ENCODE measurements at places on chromosomes 1 and 21. TPM values are rescaled to one million over a fixed set of nuclear protein-coding genes. Genes with fewer than 3 reads are reported as not detected.

DNA sequence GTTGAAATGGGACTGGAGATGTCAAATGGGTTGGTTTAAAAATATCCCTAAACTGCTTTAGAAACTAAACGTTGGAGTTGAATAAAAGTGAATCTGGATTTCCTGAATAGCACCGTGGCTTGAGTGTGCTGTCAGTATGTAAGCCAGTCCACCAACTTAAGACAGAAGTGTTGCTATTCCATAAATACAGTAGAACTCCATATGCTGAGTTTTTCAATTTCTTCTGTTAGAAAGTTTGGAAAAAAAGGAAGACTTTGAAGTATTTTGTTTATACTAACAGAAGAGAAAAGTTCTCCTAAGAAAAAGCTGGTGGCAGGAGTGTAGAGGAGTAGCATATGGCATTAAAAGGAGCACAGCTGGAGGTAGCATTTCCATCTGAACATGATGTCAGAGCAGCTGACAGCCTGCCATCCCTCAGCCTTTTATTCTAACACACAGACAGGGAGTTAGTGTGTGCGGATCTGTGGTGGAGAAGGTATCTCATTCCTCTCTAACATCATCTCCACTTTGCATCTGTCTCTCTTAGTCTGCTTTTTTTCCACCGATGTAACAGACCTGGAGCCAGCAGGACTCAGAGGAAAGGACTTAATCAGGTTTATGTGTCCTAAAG lies at the start of gene ZBTB18:
TSS of gene ZBTB18 (plus strand) at position 449 of the 610 bp plus-strand sequence. CDS start at position 598, 149 bp downstream.
- peak; percentile 42 for DNase-seq

- no peak for DNase-seq
Observed at GRCh38 chr1:39321979-39322378, 117.5 kb downstream of the MACF1 start.

DNA sequence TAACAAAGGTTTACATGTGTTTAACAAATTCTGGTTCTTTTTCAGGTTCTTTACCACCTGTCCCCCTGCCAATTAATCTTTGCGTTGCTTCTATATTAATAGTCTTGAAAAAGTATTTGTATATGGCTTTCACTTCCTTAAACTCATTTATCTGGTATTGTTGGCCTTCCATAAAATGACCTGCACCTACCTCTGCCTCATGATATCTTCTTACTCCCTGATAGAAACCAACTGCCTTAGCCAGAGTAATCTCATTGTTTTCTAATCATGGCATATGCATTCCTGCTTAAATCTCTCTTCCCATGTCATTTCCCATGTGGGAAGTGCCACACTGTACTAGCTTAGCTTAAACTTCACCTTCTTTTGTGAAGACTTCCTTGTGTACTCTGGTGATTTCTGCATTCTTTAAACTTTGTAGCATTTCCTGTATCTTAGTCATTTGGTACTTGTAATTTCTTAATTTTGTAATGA lies 8.7 kb downstream of the SMG7 start:
- DNase-seq: peak; percentile 3

- no peak for DNase-seq
Observed at GRCh38 chr1:95278173-95279006, 44.4 kb downstream of the RWDD3 start.

DNA sequence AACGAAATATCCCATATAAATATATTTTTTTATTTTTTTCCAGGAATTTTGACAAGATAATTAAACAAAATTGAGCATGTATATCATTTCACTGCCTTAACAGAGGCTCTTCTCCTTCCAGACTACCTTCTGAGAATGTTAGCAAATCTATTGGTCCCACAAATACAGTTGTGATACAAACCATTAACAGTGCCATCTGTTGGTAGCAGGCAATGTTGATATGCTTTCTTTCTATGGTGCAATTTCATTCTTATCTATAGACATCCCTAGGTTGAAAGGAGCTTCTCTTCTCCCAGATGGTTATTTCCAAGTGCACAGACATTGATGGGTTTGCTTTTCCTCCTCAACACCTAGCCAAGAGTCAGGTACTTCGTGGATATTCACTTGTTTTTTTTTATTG lies 303.6 kb downstream of the USH2A start:
- peak; percentile 0 for DNase-seq

GRCh38 chr1:93199150-93199549 lies 18.6 kb downstream of the CCDC18 start:
- no peak for DNase-seq

DNA sequence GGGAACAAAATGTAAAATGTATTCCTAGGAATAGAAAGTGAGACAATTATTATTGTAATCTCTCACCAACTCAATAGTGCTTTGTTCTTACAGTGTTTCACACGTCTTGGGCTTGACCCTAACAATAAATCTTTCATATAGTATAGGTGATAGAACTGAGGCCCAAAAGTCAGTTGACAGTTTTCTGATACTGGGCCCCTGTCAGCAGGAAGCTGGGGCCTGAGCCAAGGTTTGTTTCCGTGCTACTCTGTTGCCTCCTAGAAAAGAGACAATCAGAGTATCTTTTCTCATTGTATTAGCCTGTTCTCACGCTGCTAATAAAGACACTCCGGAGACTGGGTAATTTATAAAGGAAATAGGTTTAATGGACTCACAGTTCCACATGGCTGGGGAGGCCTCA lies 5.0 kb downstream of the RRP1B start:
- DNase-seq: peak; percentile 75

GRCh38 chr1:236204656-236205055 lies 62.3 kb downstream of the GPR137B start:
- DNase-seq: no peak

DNA sequence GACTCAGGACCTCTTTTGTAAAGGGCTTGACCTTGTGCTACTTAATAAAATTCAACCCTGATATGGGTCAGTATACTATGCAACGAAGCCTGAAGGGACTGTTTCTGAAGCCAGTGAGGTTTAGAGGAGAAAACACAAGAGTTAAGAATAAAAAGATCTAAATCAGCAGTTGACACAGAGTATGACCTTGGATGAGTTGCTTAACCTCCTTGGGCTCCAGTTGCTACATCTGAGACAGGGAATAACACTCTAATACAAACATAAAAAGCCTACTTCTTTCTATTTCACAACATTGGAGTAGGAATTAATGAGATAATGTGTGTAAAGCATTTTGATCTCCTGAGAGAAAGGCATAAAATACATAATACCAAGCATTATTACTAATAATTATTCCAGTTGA lies 882.4 kb upstream of the ADGRL2 start:
- no peak for DNase-seq

DNA sequence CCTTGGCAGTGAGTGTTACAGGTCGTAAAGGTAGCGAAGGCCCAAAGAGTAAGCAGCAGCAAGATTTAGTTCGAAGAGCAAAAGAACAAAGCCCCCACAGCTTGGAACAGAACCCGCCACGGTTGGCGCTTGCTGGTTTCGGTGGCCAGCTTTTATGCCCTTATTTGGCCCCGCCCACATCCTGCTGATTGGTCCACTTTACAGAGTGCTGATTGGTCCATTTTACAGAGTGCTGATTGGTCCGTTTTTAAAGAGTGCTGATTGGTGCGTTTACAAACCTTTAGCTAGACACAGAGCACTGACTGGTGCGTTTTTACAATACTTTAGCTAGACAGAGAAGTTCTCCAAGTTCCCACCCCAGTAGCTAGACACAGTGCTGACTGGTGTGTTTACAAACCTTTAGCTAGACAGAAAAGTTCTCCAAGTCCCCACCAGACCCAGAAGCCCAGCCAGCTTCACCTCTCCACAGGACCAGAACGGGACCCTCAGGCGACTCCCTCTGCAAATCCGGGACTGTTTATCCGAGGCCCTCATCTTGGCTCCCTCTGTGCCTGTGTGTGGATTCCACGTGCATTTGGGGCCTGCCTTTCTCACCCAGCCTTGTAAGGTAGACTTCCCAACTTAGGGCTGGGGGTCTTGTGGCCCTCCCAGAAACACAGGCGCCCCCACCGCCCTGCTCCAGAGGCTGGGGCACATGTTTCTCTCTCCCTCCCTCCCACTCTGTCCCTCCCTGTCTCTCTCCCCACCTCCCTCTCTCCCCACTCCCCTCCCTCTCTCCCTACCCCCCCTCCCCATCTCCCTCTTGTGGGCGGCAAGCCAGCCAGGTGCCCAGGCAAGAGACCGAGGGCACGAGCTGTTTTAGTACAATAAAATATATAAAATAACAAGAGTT lies 12.6 kb downstream of the FTCD start:
- DNase-seq: no peak

- DNase-seq: no peak
Observed at GRCh38 chr21:23488245-23488644, 2119.0 kb downstream of the MRPL39 start.

- no peak for DNase-seq
Observed at GRCh38 chr1:159943908-159944622, 1.3 kb downstream of the IGSF9 start.

GRCh38 chr1:28845786-28846543 lies 34.0 kb downstream of the OPRD1 start:
- peak; percentile 23 for DNase-seq

DNA sequence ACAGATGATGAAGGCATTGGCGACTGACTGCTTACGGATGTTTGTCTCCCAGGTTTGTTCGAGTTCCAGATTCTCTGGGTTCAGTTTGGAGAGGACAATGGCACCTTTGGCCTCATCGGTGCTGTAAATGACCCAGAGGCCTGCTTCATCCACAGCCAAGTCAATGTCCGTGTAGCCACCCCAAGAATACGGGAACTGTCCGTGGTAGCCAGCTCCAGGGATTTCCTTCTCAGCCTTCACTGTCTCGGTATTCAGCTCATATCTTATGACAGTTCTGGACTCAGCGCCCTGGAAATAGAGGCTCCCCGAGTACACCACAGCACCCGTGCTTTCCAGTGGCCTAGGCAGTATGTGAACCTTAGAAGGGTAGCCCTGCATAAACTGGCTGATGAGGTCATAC lies 14.1 kb downstream of the MYOCOS start:
- peak; percentile 8 for DNase-seq

- DNase-seq: no peak
Observed at GRCh38 chr1:92476071-92476631, 10.6 kb downstream of the GFI1 start.

GRCh38 chr1:235468004-235468403 lies 36.2 kb downstream of the B3GALNT2 start:
- DNase-seq: no peak

DNA sequence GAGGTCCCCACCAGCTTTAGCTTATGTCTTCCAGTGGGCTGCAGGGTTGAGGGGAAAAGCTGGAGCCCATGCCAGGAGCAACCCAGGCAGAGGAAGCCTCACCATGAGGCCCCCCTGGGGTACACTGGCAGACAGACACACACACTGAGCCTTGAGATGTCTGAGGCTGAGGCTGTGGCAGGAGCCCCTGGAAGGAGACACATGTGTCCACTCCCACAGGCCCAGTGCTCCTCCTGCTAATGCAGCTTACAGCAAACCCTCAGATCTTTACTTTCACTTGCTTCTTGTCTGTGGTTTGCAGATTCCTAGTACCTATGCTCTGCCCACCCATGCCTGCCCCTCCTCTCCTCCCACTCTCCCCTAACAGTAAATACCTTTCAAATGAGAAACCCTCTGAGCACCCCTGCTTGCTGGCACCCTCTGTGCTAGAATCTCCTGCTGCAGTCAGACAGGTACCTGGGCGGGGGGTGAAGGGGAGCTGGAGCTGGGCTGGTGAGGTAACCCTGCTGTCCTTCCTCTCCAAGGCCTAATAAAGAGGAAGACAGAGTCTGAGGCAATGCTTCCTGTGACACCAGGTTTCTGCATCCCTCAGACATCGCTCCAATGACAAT lies 63.4 kb upstream of the NEK2 start:
- DNase-seq: no peak

- no peak for DNase-seq
Observed at GRCh38 chr1:39656391-39656790, 15.5 kb downstream of the NT5C1A start.

GRCh38 chr21:26920055-26920454 lies 46.8 kb downstream of the ADAMTS5 start:
- no peak for DNase-seq

DNA sequence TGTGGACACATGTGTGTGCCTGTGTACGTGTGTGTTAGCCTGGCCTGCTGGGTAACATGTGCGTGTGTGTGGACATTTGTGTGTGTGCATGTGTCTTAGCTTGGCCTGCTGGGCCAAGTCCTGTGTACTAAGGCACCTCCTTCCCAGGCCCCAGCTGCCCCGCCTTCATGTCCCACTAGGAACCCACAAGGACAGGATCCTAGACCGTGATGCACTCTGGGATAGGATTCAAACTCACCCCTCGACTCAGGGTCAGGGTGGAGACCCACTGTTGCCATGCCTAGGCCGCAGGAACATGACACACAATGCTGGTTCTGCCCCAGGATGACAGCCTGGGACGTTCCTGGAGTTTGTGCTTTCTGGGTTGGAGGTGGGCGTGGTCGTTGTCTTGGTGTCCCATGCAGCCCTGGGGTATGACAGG lies 89.9 kb upstream of the TMPRSS2 start:
- DNase-seq: no peak

DNA sequence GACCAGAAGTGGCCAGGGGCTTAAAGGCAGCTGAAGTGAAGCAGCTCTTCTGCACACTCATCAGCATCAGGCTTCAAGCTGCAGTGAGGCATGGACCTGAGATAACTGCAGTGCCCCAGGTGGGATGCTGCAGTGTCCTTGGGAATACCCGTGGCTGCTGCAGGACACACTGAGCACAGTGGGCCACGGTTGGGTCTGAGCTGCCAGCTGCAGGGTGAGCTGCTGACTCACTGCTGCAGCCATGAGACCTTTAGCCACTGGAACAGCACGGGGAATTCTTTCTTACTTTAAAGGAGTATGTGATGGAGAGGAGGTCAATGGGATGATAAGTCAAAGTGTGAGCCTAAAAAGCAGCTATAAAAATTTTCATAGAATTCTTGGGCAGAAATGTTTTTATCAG lies 102.1 kb downstream of the XCL2 start:
- DNase-seq: no peak

DNA sequence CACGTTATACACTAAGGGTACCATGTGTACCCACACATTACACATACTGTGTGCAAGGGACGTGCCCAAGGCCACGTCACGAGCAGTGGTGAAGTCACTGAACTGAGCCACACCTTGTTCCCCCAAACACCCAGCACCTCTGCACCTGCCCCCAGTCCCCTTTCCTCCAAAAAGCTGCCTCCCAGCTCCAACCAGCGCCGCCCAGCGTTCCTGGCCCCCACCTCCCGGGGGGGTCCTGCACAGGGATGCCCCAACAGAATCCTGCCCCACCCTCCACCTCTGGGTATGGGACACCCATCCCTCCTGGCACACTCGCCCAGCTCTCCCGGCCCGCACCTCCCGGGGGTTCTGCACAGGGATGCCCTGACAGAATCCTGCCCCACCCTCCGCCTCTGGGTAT lies 54.1 kb downstream of the CHD5 start:
- no peak for DNase-seq

Gene IRF6
- 1.5 TPM for total RNA-seq

Gene OR2AK2
- total RNA-seq: not detected

Gene CADM3
- under 0.01 TPM for total RNA-seq

Gene FAM20B
- 25.6 TPM for total RNA-seq

Gene OR2M3
- total RNA-seq: not detected

Gene KRTAP10-7
- total RNA-seq: not detected

Gene SDC3
- total RNA-seq: 42.9 TPM

Gene SDHC
- 10.9 TPM for total RNA-seq

Gene NR0B2
- not detected for total RNA-seq

Gene CFAP107
- total RNA-seq: not detected

Gene GBP1
- total RNA-seq: 7.4 TPM

Gene GPR52
- 0.99 TPM for total RNA-seq

All from lung microvascular endothelial cell (primary cell).